ENCODE measurements at places on chromosomes 6 and 20.

DNA sequence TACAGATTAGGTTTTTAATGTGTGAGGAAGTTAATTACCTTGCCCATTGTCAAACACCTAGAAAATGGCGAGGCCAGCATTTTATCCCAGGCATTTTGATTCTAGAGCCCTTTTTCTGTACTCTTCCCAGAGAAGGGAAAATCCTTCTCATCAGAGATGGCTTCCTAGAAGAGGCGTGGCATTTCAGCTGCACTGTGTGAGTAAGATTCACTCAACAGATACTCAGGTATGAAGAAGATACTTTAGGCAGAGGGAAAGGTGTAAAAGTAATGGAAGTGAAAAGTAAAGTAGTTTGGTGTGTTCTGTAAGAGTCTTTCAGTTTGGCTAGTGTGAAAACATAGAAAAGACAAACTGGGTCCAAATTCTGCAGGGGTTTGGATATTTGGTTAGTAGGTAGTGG, 113.8 kb downstream of the MAP3K4 start:
- no peak for DNase-seq

GRCh38 chr6:4352731-4353130, 217.4 kb upstream of the ECI2 start:
- no peak for DNase-seq

DNA sequence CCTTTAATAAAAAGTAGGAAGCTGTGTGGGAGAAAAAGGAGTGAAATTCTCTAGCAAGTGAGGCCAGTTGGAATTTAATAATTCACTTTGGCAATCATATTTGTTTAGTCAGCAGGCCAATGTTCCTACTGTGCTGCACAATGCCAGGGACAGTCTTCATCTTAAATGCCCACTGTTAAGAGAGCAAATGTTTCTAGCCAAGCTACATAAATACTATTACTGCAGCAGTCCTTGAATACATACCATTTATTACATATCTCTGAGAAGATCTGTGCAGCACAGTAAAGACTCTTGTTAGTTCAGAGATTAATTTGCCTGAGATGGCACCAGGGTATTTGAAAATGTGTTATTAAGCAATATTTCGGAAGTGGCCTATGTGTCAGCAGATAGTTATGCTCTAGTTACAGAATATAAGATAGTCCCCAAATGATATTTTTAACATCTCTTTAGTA, 105.4 kb downstream of the OGFRL1 start:
- DNase-seq: no peak

GRCh38 chr20:24350923-24351368, 118.5 kb upstream of the SYNDIG1 start:
- DNase-seq: no peak
